CMK (cell line): ENCODE measurements at places on chromosomes 12 and 14.

- DNase-seq, result no peak
These were observed 169.9 kb downstream of the KIF21A start for GRCh38 chr12:39272871-39273655.

GRCh38 chr14:95614349-95614748 lies 71.9 kb upstream of the TCL1B start:
- DNase-seq, result no peak

DNA sequence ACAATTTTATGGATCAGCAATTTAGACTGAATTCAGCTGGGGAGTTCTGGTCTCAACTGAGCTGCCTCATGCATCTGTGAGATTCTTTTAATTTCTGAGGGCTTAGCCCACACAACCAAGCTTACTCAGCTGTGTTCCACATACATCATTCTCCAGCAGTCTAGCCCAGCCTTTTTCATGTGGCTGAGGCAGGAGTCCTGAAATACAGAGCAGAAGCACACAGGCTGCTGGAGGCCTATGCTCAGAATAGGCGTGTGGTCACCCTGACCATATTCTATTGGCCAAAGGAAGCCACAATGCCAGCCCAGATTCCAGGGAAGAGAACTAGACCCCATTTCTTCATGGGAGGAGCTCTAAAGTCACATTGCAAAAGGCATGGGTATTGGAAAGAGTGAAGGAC lies 72.3 kb upstream of the DHRS4 start:
- no peak for DNase-seq

DNA sequence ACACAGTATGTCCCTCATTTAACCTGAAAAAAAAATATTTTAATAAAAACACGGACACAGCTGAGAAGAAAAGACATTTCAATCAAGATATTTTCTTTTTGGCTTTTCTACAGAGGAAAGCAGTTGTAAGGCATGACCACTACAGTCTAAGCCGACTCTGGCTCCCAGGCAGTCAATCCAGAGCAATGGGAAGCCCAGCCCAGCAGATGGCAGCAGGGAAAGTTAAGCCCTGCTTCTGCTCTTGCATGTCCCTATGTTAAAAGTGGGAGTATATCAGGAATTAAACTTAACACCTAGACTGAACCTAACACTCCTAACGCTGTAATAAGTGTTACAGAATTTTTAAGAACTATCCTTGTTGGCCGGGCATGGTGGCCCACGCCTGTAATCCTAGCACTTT lies 19.5 kb upstream of the HAL start:
- no peak for DNase-seq

GRCh38 chr14:34018564-34019244 lies 67.8 kb upstream of the EGLN3 start:
- no peak for DNase-seq

DNA sequence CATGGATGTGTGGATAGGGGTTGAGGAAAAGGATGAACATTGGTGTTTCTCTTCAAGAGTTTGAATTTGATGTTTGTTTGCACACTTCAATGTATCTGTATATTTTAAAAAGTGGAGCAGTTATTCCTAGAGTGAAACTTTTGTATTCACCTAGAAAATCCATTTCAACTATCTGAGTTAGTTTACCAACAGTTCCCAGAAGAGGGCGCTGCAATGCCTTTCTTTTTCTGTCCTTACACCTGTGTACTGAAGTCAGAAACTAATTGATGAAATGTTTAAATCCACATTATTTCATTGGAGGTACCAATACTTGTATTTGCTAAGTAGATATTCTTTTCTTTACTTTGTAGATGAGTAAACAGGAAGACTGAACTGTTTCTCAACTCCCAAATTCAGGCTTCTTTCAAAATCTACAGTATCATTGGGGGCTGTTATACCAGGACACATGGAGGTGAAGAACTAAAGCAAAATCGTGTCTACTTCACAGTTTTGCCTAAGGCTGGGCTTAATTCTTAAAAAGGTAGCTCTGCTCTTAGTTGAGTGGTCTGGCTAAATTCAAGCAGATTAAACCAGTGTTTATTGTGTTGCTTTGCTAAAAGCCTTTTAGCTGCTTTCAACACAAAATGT lies 26.6 kb upstream of the KLRB1 start:
- DNase-seq, result no peak

- DNase-seq, result no peak
These were observed 8.1 kb upstream of the RABGGTA start for GRCh38 chr14:24279301-24280186.

GRCh38 chr14:89129570-89129969 lies 287.5 kb downstream of the FOXN3 start:
- DNase-seq, result no peak

- no peak for DNase-seq
These were observed 67.9 kb upstream of the NR2C1 start for GRCh38 chr12:95141310-95141709.

DNA sequence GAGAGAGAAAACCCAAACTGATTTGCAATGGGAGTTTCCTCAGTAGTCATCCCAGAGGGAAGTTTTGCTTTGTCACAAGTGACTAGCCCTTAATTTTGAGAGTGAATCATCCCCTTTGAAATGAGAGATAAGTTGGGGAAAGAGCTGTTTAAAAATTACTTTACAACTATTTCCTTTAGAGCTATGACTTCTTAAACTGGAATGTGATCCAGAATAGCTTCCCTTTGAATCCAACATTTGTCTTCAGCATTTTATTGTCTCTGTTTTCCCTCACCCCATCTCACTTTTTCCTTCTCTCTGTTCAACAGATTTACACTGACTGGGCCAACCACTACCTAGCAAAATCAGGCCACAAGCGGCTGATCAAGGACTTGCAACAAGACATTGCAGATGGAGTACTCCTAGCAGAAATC lies 109.3 kb downstream of the NAV3 start:
- DNase-seq, result no peak

DNA sequence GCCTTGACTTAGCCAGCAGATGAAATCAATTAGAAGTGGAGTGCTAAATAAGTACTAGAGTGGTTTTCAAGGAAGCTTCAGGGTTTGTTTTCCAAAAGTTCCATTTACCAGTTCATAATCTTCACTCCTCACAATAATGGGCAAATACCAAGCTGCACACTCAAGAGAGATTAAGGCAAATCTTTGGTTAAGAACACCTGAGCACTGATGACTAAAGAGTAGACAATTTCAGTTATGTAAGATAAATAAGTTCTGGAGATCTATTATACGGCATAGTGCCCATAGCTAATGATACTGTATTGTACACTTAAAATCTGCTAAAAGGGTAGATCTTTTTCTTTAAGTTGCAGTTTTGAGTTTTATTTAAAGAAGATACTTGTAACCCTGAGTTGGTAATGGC lies 125.0 kb downstream of the ARMH4 start:
- DNase-seq, result no peak

DNA sequence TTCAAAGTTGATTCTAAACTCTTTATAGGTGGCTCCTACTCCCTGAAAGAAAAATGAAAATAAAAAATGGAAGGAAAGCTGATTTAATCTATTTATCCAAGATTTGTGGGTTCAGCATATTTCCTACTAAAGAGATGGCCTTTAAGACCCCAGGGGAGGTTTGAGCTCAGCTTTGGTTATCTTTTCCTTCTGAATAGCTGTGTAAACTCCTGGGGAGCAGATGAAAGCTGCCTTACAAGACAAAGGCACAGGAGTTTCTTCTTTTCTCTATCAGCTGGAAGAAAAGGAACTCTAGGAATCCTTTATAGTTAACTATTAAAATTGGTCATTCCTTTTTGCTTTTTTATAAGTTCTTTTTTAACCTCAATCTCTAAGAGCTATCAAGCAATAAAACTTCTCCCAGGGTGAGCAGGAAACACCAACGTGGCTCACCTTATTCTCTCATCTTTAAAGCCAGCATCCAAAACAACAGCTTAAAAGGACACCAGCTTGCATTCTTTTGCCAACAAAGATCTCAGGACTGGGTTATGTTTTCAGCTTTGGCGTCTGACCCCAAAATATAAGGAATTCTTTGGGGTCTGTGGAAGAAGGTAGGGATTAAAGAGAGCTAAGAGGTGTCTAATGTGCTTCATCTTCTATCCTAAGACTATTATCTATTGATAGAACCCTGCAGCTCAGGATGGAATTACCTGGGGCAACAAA lies 371.7 kb upstream of the KITLG start:
- no peak for DNase-seq

DNA sequence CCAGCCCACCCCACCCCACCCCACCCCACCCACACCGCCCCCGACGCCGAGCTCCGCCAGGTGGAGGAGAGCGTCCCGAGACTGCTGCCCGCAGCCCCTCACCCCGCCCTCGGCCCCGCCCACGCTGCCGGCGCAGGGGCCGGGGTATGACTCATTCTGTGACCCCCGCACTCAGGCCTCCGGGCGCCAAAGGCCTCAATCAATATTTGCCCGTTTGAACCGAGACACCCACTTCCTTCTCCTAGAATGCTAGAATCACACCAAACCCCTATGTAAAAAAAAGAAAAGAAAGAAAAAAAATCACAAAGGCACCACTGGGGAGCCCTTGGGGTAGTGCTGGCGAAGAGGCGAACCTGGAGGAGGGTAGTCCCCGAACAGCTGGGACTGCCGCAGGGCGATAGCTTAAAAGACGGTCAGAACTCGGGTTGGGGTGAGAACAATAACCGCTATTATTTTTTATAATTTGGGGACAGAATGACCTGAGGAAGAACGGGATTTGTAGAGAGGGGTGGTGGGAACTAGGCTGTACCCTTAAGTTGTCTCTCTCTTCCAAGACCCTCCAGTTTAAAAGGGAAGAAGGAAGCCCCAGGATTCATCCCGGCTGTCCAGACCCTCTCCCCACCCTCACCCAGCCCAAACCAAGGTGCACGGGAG lies 894 bp downstream of the KRT8 start:
- no peak for DNase-seq

DNA sequence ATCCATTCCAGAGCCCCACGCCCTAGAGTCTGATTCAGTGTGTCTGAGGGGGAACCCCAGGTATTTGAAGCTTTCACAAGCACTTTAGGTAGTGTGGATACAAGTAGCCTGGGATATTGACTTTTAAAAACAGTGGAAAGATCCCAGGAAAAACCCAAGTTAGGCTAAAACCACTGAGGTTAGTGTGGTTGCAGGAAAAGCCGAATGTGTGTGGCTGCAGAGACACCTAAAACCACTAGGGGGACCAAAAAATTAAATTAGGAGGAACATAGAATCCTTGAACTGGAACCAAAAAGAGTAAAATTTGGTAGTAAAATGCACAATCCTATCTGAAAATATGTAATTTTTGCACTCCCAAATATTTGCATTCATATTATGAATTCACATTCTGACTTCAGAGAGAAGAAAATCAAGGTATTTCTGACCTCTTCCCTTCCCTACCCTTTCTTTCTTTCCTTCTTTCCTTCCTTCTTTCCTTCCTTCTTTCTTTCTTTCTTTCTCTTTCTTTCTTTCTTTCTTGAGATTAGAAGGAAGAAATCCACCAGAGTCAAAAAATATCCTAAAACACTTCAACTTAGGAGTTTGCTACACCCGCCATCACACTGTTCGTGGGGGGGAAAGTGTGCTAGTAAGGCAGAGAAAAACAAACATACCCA lies 37.8 kb downstream of the SLCO1A2 start:
- no peak for DNase-seq

- no peak for DNase-seq
These were observed 102.7 kb downstream of the BTG1 start for GRCh38 chr12:92042791-92043531.

GRCh38 chr12:115380546-115381120 lies 696.7 kb upstream of the TBX3 start:
- no peak for DNase-seq

GRCh38 chr12:69022674-69023073 lies 89.7 kb upstream of the CPM start:
- no peak for DNase-seq

DNA sequence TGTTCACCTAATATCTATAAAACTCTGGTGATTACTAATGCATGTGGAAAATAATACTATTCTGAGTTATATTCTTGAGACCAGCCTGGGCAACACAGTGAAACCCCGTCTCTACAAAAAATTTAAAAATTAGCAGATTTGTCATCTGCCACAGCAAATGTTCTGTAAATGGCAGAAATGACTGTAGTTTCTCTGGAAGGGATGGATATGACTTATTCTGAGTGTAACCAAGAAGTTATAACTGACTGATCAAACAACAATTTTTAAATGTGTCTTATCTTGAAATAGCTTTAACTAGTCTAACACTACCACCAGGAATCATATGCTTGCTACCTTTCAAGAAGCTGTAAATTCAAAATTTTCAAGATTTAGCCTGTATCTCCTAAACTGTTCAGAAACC lies 88.7 kb downstream of the PLBD1 start:
- no peak for DNase-seq

- no peak for DNase-seq
These were observed 51.2 kb upstream of the CERS5 start for GRCh38 chr12:50218386-50218785.

GRCh38 chr14:30551460-30551859 lies 7.5 kb upstream of the G2E3 start:
- DNase-seq, result no peak

DNA sequence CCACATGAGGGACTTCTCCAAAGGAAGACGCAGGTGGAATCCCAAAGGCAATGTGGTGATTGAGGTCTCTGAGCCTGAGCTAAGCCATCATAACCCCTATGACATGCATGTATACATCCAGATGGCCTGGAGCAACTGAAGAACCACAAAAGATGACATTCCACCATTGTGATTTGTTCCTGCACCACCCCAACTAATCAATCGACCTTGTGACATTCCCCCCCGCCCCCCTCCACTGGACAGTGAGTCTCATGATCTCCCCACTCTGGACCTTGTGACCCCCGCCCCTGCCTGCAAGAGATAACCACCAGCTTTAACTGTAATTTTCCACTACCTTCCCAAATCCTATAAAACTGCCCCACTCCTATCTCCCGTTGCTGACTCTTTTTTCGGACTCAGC lies 87.9 kb downstream of the VCPKMT start:
- DNase-seq, result no peak

GRCh38 chr12:66379616-66380015 lies 77.3 kb downstream of the HELB start:
- DNase-seq, result no peak

- DNase-seq, result no peak
These were observed 24.2 kb downstream of the TRHDE start for GRCh38 chr12:72296389-72296788.

- no peak for DNase-seq
These were observed 237.5 kb upstream of the TMTC1 start for GRCh38 chr12:30021051-30021833.

DNA sequence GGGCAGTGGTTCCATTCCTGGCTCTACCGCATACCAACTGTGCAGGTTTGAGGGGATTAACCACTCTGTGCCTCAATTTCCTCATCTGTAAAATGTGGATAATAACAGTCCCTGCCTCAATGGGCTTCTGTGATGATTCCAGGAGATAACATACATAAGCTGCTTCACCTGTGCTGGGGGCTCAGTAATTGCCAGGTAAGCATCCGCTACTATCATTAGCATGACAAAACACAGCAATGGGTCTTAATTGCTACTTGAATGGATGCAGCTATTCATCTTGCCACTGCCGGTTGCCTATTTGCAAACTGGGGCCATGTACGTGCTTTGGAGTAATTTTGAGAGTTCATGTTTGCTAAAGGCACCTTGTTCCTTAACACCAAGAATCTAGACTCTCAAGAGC lies 132.6 kb downstream of the TMEM132D start:
- DNase-seq, result no peak

GRCh38 chr12:90058704-90059103 lies 350.1 kb upstream of the ATP2B1 start:
- DNase-seq, result no peak
